NCI-H2171 treated with DMSO at 0.1 percent for 48 hours (cell line): ENCODE measurements at places on chromosomes 13 and 19.

DNA sequence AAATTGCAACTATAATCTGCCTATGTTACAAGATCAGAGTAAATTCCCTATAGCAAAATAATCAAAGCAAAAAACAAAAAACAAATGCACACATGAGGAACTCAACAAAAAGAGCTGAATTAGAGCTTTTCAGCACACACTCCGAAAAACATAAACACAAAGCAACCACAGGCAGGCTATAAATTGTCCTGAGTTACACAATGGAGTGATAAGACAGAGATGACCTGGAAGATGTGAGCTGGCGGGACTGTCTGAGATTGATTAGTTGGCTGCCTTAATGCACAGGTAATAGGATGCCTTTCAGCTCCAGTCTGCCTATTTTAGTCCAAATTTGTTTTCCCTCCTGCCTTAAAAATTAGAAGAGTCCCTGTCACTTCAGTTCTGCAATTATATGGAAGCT, 159.0 kb upstream of the FNDC3A start:
- no peak for DNase-seq

- DNase-seq: no peak
Measured at GRCh38 chr19:5149932-5150901, 181.3 kb downstream of the KDM4B start.

- DNase-seq: no peak
Measured at GRCh38 chr13:59326717-59327116, 837.0 kb downstream of the DIAPH3 start.

DNA sequence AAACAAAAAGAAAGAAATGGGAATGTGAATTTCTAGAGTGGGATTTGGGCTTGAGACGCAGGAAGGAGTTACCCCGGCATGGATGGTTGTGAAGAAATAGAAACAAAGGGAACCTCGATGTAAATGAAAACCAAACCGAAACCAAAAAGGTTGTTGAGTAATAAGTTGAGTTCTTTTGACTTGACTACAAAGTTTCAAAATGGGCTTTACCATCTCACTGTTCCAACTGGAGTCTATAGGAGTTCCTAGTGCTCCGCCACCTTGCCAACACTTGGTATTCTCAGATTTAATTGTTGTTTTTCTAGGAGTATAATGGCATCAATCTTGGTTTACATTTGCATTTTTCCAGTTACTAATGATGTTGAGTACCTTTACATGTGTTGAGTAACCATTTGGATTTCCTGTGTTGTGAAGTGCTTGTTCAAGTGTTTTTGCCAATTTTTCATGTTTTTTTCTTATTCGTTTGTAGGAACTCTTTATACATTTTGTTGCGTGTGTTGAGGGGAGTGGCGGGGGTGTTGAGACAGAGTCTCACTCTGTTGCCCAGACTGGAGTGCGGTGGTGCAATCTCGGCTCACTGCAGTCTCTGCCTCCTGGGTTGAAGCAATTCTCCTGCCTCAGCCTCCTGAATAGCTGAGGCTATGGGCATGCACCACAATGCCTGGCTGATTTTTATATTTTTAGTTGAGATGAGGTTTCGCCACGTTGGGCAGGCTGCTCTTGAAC, 9.2 kb downstream of the UBE2S start:
- no peak for DNase-seq

DNA sequence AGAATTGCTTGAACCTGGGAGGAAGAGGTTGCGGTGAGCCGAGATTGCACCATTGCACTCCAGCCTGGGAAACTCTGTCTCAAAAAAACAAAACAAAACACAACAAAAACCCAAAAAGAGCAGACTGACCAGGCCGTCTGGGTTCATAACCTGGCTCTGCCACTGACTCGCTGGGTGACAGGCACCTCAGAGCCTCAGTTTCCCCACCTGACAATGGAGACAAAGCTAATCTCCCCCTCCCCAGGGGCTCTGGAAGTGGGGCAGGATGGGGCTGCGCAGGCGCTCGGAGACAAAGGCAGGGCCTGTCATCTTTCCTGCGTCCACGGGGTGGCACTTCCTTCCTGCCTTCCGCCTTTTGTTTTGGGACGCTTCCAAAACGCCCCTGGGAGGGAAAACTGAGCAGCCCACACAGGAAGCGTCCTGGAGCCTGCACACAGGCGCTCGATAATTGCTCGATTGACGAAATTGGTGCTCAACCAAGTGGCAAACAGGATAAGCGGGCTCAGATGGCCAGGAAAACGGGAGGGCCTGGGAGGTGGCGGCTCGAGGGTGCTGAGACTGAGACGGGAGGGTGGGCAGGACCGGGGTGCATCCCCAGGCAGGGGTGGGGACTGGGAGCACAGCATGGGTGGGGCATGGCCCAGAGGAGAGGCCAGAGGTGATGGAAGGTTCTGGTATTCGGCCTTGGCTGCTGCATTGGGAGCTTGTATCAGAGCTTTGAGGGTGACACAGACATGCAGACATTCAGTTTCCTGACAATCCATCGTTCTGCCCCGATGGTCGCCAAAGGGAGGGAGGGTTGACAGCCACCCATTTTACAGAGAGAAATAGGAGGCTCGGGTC, 17.8 kb downstream of the SPC24 start:
- DNase-seq: peak; percentile 89

DNA sequence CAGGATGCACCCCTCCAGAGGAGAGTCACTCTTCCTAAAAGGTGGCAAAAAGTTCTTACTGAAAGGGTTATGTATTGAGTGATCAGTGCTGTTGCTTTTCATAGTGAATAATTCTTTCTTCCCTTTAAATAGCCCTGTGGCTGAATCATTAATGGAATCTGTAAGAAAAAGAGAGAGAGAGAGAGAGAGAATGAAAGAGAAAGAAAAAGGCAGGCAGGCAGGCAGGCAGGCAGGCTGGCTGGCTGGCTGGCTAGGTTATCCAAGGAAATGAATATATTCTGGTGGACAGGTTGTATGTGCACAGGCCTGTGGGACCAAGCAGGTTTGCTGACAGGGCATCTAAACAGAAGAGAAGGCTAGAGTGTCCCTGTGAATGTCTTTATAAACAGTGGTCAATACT, 100.5 kb downstream of the DLEU7 start:
- DNase-seq: no peak

- DNase-seq: no peak
Measured at GRCh38 chr19:33290082-33290815, 12.1 kb downstream of the CEBPA start.

DNA sequence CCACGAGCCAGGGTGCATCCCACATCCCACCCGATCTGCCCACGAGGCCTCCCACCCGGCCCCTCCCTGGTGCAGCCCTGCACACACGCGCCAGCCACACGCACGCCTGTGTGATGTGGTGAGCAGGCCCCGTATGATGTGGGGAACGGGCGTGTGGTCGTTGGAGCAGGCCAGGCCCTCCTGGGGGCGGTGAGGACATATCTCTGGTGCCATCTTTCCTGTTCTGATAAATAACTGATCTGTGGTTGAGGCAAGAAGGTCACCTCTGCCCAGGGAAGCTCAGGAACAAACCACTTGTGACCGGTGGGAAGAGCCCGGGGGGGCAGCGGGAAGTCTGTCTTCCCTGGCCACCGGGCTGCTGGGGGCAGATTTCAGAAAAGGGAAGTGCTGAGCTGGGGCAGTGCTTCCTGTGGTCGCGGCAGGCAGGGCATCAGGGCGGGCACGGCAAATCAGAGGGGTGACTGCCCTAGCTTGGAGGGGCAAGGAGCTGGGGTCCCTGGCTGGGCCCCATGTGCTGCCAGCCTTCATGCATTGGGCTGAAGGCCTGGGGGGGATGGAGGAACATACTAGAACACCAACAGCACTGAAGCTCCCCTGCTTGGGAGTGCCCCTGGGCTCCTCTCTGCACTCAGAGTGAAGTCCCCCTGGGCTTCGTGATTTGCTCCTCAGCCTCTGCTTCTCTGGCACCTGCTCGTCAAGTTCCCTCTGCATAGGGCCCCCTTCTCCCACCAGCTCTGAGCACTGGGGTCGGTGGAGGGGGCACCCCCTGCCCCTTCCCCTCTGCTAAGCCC, 35.2 kb upstream of the SLC7A10 start:
- no peak for DNase-seq

DNA sequence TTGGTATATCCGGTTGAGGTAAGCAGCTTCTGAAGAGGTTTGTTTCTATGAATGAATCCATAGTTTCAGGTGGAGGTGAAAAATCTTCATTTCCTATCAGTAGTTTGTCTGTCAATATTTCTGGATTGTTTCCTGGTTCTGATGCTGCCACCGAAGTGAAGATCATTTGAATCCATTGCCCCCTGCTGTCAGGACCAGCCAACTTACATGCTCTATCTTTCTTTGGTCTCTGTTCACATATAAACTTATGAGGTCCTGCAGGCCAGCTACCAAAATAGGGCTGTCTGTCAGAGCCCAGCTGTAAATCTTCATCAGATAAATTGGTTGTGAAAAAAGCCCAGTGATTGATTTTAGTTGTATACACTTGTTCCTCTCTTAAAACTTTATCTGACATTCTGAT, 15.2 kb upstream of the N4BP2L1 start:
- DNase-seq: no peak

DNA sequence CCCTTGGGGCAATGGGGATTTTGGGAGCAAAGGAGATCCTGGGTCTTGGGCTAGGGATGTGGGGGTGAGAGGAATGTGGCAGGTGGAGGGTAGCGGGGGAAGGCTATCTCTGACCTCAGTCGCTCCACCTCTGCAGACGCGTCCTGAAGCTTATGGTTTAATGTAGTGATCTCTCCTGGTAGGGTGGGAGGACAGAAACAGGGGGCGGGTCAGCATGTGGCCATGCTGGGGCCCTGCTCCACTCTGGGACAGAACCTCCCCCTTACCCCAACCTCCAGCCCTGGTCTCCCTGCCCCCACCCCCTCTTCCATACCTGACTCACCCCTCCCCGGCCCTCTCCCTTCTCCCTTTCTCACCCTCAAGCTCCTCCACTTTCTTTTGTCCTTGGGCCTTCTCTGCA, 1.4 kb downstream of the BST2 start:
- no peak for DNase-seq

- DNase-seq: no peak
Measured at GRCh38 chr19:22532388-22533300, 101.5 kb upstream of the ZNF492 start.

DNA sequence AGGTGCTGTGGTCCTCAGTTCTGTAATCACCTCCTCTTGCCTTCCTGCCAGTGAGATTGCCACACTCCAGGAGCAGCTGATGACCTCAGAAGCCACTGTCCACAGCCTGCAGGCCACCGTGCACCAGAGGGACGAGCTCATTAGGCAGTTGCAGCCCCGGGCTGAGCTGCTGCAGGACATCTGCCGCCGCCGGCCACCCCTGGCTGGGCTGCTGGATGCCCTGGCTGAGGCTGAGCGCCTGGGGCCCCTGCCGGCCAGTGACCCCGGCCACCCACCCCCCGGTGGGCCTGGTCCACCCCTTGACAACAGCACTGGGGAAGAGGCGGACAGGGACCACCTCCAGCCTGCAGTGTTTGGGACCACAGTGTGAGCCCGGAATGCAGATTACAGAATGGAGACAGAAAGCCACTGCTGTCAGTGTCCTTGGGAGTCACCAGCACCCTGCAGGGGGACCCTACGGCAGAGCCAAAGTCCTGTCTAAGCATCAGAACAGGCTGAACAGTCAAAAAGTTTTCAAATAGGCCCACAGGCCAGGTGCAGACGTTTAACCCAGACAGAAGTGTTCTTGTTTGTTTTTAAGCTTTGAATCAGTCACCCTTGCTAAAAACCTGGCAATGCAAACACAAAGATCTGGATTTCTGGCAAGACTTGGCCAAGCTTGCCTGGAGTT, 4.2 kb downstream of the VMAC start:
- no peak for DNase-seq

DNA sequence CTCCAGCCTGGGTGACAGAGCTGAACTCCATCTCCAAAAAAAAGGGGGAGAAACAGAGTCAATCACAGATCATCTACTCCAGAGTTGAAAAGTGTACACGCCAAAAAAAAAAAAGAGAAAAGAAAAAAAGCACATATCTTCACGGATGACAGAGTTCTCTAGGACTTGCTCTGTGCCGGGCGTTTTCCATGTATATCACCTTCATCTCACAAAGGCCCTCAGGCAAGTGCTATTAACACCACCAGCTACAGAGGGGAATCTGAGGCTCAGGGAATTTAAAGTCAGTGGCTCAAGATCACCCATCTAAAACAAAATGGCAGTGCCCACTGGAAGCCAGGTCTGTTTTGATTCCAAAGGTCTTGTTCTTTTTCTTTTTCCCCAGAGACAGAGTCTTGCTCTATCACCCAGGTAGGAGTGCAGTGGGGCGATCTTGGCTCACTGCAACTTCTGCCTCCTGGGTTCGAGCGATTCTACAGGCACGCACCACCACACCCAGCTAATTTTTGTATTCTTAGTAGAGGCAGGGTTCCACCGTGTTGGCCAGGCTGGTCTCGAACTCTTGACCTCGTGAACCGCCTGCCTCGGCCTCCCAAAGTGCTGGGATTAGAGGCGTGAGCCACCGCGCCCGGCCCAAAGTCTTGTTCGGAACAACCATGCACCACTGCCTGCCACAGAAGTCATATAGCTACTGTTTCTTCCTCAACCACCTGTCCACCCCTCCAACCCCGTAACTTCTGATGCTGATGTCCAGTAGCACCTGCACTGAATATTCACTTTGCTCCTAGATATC, 42.2 kb downstream of the SAE1 start:
- DNase-seq: no peak

DNA sequence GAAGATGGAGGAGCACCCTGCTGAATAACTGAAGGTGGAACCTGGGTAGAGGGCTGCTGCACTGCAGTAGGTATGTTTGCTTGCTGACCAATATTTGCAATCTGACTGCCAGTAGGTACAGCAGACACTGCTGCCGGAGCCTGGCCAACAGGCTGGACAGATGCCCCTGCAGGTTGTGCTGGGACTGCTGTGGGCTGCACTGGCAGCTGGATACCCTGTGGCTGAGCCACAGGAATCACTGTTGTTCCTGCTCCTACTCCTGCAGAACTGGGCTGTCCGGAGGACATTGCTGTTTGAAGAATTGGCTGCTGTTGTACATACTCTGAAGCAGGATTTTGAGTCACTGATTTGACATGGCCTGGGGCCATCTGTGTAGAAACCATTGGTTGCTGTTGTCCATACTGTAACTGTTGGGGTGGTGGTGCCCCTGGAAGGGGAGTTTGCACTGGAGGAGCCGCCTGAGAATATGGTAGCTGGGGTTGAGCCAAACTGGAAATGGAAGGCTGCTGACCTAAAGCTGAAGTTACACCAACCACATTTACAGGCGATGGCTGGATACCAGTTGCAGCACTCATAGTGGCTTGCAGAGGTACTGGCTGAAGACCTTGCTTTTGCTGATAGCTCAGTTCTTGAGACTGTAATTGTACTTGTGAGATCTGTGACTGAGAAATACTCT, 2.2 kb downstream of the TSC22D1 start:
- DNase-seq: no peak

GRCh38 chr19:33300894-33301143, 1.5 kb downstream of the CEBPA start:
- no peak for DNase-seq

GRCh38 chr13:46665248-46665632, 112.3 kb downstream of the LRCH1 start:
- DNase-seq: no peak

GRCh38 chr13:73693215-73693614, 441.0 kb downstream of the KLF12 start:
- no peak for DNase-seq
